Right cardiac atrium (tissue), 5 donors: ENCODE measurements at places on chromosomes 2 and 18.

GRCh38 chr18:57333940-57334339 is 18.4 kb upstream of the ST8SIA3 start:
- DNase-seq: no peak

DNA sequence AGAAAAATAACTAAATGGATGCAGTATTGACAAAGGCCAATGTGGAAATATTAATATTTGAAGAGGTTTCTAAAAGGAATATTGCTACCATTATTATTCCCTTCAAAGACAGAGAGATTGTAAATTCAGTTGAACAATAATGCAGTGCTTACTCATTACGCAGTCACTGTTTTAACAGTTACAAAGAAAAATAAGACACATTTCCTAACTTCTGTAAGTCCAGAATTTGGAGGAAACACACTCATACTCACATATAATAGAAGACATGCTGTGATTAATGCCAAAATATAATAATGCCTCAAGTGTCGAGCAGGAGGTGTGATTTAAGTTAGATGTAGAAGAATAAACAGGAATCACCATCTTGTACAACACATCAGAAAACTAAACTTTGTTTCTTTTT is 389.2 kb downstream of the FBXO15 start:
- no peak for DNase-seq

DNA sequence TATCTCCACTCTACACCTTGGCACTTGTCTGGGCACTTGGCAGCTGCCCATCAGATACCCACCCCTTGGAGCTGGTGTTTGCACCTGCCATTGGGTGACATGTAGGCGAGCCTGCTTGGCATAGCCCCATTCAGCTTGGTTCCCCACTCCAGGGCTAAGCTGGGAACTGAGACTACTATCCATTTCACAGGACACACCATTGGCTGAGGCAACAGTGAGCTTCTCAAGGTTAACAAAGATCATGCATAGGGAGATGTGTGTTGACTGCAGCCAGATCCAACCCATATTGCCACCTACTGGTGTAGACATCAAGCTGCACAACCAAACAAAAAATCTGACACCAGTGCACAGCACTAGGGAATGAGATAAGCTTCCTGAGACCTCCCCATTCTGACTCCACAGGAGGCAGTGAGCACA is 1389.8 kb upstream of the TMEFF2 start:
- no peak for DNase-seq

- DNase-seq: peak; percentile 68
Observed at GRCh38 chr18:49565612-49566011, 3.8 kb downstream of the LIPG start.

DNA sequence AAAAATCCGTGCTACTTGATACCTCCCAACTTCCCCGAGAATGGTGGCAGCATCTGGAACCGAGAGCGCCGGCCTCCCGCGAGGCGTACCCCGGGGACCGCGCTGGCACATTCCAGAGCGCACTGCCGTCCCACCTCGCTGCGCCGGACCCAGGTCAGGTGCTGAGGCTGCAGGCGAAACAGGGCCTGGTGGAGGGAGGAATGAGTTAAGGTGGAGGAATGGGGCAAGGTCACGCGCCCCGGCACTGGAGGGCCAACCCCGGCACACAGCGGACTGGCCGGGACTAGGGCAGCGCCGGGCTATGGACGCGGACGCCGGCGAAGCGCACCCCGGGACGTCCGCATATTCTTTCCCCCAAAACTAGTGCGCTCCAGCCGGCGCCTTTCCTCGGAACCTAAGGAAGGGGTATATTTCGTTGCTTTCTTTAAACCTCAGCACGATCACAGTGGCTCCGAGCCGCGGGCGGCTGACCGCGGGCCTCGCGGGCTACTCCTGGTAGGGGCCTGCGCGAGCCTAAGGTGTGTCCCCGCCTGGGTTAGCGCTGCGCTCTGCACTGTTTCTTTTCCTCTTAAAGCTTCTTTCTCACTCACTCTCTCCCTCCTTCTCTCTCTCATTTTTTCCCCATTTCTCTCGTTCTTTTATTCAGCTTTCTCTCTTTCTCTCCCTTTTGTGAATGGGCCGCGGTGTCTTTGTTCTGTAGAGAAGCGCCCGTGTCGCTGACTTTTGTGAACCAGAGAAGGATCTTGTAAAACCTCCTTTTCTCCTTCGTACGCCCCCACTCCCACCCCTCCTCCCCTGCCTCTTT is 2.1 kb upstream of the OTX1 start:
- peak; percentile 46 for DNase-seq

- no peak for DNase-seq
Observed at GRCh38 chr2:160471950-160472349, 21.7 kb downstream of the RBMS1 start.

DNA sequence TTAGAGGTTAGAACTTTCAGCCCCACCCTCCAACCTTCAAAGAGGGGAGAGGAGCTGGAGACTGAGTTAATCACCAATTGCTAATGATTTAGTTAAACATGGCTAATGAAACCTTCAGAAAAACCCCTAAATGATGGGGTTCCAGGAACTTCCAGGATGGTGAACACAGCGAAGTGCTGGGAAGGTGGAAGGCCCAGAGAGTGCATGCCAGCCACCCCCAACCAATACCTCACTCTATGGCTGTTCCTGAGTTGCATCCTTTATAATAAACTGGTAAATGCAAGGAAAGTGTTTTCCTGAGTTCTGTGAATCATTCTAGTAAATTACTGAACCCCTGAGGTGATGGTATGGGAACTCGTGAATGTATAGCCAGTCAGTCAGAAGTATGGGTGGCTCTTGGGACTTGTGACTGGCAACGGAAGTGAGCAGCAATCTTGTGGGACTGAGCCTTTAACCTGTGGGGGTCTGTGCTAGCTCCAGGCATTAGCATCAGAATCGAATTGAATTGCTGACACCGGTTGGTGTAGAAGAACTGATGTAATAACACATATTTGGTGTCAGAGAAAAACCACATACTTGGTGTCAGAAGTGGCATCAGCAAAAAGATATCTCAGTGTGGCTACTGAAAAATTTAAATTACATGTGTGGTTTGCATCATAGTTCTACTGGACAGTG is 37.4 kb downstream of the NPHP1 start:
- DNase-seq: no peak
